Gastrocnemius medialis (tissue), 4 donors: ENCODE measurements at places on chromosomes 12 and 14. TPM values are rescaled to one million over a fixed set of nuclear protein-coding genes. Genes with fewer than 3 reads are reported as not detected.

DNA sequence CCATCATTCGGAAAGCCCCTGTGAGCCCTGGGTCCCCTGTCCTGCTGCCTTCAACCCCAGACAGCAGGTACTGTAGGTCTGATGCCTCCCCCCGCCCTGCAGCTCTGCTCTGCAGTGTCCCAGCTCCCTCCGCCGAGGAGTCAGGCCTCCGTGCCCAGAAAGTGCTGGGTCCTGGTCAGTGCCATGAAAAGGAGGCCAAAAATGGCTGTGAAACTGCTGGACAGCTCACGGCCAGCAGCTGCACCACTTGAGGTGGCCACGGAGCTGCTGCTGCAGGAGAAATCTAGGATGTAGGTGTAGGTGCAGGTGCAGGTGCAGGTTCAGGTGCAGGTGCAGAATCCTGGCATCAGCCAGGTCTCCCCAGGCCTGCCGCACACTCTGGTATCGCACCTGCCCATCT is 196.1 kb downstream of the SLC15A4 start:
- no peak overlapping the region for H3K4me3 ChIP-seq
- H3K36me3 ChIP-seq: no peaks in the 10 kb centered on the region
- H3K27me3 ChIP-seq: no peaks in the 10 kb centered on the region

JKAMP gene
- total RNA-seq: 31.4 TPM

DNA sequence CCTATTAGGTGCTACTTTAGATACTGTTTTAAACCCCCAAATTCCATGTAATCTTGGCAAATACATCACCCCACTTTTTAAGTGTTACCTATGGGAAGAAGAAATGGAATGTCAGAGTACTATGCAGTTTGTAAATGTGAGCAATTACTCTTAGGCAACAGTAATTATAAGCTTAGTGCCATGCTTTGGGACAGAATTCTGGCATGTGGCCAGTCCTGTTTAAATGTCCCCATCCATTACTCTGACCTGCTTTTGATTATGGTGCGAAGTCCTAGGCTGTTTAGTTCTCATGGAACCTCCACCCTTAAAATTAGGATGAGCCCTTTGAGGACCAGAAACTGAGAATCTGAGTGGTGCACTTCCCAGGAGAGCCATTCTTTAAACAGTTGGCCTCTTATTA is 321.4 kb upstream of the RGS6 start:
- no peak for DNase-seq
- H3K36me3 ChIP-seq: no peaks in the 10 kb centered on the region
- H3K27ac ChIP-seq: no peak overlapping the region
- H3K4me3 ChIP-seq: no peak overlapping the region
- H3K27me3 ChIP-seq: no peaks in the 10 kb centered on the region

- DNase-seq: peak; percentile 22
- H3K27ac ChIP-seq: peak overlapping the region; percentile 35
- no peaks in the 10 kb centered on the region for H3K27me3 ChIP-seq
These were observed 8.5 kb upstream of the PTPRB start for GRCh38 chr12:70645494-70646317.

DNA sequence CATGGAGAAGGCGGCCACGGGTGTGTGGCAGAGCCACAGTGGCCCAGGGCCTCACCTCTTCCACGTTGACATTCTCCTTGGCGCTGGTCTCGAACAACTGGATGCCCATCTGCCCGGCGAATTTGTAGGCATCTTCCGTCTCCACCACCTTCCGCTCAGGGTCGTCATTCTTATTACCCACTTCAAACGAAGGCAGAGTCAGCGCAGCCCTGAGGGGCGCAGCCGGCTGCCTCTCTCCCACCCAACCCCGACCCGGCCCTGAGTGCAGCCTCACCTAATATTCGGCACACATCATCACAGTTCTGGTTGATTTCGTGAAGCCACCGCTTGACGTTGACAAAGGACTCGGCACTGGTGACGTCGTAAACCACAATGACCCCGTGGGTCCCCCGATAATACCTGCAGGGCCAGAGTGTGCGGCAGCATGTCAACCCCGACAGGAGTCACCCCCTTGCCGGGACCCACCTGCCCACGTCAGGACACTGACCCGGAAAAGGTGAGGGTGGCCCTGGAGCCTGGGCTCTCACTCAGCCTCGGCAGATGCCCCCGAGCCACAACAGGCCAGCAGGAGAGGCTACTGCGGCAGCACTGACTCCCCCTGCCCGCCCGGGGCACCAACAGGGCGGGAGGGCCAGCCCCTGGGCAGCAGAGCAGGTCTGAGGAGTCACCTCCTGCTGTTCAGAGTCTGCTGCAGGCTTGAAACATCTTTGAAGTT is 17.6 kb downstream of the RAB35 start:
- H3K36me3 ChIP-seq: peaks cover 52% of the 10 kb centered on the region
- H3K27ac ChIP-seq: no peak overlapping the region
- peaks cover 22% of the 10 kb centered on the region for H3K4me1 ChIP-seq

DNA sequence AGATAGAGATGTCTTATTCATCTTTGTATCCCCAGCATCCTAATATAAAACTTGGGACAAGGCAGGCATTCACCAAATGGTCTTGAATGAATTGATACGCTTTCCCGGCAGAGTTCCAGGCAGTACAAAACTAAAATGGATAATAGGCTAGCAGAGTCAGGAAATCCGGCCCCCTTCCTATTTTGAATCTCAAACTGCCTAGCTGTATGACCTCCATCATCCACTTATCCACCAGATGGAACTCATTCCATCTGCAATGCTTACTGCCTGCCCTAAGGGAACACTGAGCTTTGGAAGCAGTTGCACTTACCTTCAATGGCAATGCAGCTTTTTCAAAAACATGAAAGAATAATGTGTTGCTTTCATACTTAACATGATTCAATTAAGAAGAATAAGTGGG is 43.4 kb downstream of the BDKRB1 start:
- H3K4me1 ChIP-seq: no peaks in the 10 kb centered on the region
- H3K27me3 ChIP-seq: no peaks in the 10 kb centered on the region
- no peak overlapping the region for H3K4me3 ChIP-seq
- H3K27ac ChIP-seq: no peak overlapping the region
- H3K36me3 ChIP-seq: peaks cover 6% of the 10 kb centered on the region

SERPINA4 gene
- total RNA-seq: 0.13 TPM

DNA sequence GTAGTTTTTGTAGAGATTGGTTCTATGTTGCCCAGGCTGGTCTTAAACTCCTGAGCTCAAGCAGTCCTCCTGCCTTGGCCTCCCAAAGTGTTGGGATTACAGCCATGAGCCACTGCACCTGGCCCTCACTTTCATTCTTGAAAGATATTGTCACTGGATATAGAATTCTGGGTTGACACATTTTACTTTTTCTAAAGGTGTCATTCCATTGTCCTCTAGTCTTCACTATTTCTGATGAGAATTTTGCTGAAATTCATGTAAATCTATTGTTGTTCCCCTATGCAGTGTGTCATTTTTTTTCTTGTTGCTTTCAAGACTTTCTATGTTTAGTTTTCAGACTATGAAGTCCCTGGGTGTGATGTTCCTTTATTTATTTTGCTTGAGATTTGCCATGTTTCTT is 29.2 kb downstream of the ACADS start:
- peaks cover 22% of the 10 kb centered on the region for H3K4me1 ChIP-seq
- no peak for DNase-seq
- H3K4me3 ChIP-seq: no peak overlapping the region
- no peak overlapping the region for H3K27ac ChIP-seq

- H3K27me3 ChIP-seq: no peaks in the 10 kb centered on the region
- no peaks in the 10 kb centered on the region for H3K4me1 ChIP-seq
- DNase-seq: no peak
These were observed 237.3 kb downstream of the RGS6 start for GRCh38 chr14:72169521-72169920.

DNA sequence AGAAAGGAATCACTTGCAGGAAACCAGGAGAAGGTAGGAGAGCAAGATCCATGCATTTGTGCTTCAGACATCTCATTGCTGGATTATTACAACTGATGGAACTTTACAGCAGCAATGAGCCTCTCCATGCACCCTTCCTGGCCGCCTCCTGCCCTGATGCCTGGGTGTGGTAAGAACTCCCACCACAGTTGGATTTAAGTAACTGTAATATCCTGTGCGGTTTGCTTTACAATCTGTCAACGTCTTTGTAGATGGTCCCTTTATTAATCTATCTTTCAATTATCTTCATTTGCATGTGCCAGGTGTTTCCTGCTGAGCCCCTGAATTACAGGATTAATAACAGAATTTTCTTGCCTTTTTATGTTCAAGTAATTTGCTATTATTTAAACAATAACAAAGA is 1300.5 kb upstream of the TMEM132C start:
- H3K4me3 ChIP-seq: no peak overlapping the region
- H3K27ac ChIP-seq: no peak overlapping the region
- no peak for DNase-seq
- H3K36me3 ChIP-seq: no peaks in the 10 kb centered on the region

- H3K27ac ChIP-seq: peak overlapping the region; percentile 74
- DNase-seq: no peak
- no peaks in the 10 kb centered on the region for H3K27me3 ChIP-seq
- H3K4me1 ChIP-seq: peaks cover 39% of the 10 kb centered on the region
- no peaks in the 10 kb centered on the region for H3K36me3 ChIP-seq
These were observed 367.3 kb upstream of the KITLG start for GRCh38 chr12:88947486-88948043.

DNA sequence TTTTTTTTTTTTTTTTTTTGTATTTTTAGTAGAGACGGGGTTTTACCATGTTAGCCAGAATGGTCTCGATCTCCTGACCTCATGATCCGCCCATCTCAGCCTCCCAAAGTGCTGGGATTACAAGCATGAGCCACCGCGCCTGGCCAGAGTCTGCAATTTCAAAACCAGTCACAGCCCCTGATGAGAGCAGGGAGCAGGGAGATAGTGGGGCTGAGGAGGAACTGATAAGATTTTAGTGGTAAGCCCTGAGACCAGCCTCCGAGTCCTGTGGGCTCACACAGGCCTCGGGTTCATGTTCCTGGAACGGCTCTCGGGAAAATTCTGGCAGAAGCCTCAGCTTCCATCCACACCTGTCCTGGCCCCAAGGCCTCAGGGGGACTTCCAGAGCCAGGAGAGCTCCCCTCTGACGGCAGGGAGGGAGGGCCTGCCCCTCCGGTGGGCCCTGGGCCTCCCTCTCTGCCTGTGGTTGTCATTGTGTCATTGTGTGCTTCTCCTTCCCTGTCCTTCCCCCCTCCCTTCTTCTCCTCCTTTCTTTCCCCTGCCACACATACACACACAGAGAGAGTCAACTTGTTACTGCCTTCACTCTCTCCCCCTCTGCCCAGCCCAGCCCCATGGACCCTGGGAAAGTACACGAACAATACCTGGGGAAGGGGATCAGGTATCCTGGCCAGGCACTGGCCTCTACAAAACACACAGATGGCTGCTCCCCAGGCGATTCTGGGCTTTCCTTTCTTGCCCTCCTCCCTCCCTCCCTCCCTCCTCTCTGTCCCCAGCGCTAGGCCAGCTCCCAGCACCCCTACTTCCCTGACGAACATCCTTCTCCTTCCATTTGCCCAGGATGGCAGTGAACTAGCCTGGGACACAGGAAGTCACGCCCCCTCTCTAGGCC is 294.1 kb downstream of the DPF3 start:
- no peaks in the 10 kb centered on the region for H3K27me3 ChIP-seq
- no peak overlapping the region for H3K27ac ChIP-seq
- no peak overlapping the region for H3K4me3 ChIP-seq
- H3K36me3 ChIP-seq: no peaks in the 10 kb centered on the region
- no peak for DNase-seq

OTOGL gene
- total RNA-seq: 0.03 TPM

- H3K4me1 ChIP-seq: no peaks in the 10 kb centered on the region
- no peak overlapping the region for H3K4me3 ChIP-seq
- no peaks in the 10 kb centered on the region for H3K36me3 ChIP-seq
These were observed 652.9 kb downstream of the NRXN3 start for GRCh38 chr14:78823035-78823434.

GRCh38 chr14:72907886-72908285 is 14.0 kb upstream of the DPF3 start:
- peaks cover 8% of the 10 kb centered on the region for H3K4me1 ChIP-seq
- H3K27ac ChIP-seq: no peak overlapping the region
- H3K4me3 ChIP-seq: no peak overlapping the region
- H3K36me3 ChIP-seq: no peaks in the 10 kb centered on the region
- no peak for DNase-seq
- no peaks in the 10 kb centered on the region for H3K27me3 ChIP-seq

AQP6 gene
- not detected for total RNA-seq

DNA sequence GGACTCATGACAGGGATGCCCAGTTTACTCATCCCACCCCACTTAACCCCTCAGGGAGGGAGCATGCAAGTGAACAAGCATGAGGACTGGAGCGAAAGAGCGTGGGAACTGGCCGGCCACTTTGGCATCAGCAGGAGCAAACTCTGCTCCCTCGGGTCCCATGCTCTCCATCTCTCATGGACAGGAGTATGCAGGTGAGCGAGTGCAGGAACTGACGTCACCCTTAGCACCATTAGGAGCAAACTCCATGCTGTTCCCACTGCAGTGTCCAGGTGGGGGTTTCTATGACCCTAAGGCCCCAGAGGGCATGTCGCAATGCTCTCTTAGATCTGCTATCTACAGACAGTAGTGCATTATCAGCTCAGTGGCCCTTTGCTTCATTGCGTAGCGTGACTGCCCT is 821.8 kb upstream of the LRFN5 start:
- no peak overlapping the region for H3K4me3 ChIP-seq
- no peaks in the 10 kb centered on the region for H3K4me1 ChIP-seq

DNA sequence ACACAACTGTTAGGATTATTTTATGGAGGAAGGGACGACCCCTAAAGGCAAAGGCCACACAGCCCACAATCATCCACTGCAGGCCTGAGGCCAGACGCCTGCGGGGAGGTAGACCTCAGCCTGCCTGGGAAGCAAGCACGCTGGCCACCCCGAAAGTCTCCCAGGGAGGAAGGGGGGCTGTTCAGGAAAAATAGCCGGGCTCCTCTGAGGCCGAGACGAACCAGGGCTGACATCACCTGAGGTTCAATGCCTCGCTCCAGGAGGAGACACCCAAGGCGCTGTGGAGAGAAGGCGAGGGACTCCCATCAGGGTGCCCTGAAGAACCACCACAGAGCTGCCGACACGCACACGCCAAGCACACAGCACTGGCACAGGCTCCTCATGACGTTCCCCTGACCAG is 127.4 kb downstream of the PIWIL1 start:
- no peaks in the 10 kb centered on the region for H3K36me3 ChIP-seq
- no peak overlapping the region for H3K27ac ChIP-seq
- no peaks in the 10 kb centered on the region for H3K4me1 ChIP-seq
- H3K27me3 ChIP-seq: no peaks in the 10 kb centered on the region
- H3K4me3 ChIP-seq: no peak overlapping the region

DNA sequence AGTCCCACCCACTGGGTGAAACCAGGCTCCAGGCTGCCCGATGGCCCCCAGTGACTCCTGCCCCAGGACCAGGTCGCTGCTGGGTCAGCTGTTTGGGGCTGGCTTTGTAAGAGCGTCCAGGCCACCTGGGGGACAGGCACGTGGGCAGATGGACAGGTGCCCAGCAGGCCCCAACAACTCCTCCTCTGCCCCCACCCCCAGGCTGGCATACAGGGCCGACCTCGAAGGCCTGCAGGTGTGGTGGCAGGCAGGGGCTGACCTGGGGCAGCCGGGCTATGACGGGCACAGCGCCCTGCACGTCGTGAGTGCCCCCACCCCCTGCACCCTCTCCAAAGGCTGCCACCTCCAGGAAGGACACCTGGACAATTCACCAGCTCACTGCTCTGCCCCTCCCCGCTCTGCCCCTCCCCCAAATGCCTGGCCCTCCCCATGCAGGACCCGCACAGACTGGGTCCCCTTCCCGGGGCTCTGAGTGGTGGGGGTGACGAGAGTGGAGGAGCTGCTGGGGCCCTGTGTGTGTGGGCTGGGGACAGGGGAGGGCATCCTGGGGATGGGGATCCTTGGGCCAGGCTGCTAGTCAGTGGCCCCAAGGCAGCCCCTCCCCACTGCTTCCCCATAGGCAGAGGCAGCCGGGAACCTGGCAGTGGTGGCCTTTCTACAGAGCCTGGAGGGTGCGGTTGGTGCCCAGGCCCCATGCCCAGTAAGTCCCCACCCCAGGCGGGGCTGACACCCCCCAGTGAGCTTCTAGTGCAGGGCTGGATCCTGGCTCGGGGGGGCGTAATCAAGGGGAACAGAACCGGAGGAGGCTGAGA is 26.0 kb downstream of the ASPG start:
- H3K36me3 ChIP-seq: no peaks in the 10 kb centered on the region
- H3K27me3 ChIP-seq: peaks cover 15% of the 10 kb centered on the region
- H3K4me1 ChIP-seq: no peaks in the 10 kb centered on the region
- no peak overlapping the region for H3K27ac ChIP-seq
